Stimulated activated CD4-positive, alpha-beta T cell treated with anti-CD3 and anti-CD28 coated beads, Interleukin-15, amount 100 ng/mL, for 1 hour (primary cell): ENCODE measurements at places on chromosomes 4 and X.

GRCh38 chr4:100981447-100982204 lies 365.7 kb downstream of the PPP3CA start:
- DNase-seq: no peak

GRCh38 chr4:37641886-37642849 lies 44.0 kb downstream of the RELL1 start:
- no peak for DNase-seq

- no peak for DNase-seq
These were observed 55.8 kb upstream of the BCOR start for GRCh38 chrX:40153345-40154249.

DNA sequence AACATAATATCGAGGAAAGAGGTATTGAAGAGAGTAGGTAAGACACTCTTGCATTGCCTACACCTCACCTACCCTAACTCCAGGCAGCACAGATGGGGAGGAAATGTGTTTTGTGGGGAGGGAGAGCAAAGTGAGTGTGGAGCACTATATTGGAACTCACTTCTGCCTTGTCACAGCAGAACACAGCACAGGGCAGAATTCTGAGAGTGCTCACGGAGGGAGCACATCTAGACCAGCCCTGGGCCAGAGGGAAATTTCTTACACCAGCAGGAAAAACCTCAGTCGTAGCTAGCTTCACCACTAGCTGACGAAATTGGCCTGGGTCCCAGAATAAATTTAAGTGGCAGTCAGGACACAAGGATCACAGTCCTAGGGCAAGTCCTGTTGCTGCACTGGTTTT lies 517.3 kb downstream of the TMA16 start:
- no peak for DNase-seq

- no peak for DNase-seq
These were observed 25.6 kb downstream of the PNMA6E start for GRCh38 chrX:153375571-153375970.

GRCh38 chr4:81914623-81915022 lies 442.9 kb upstream of the RASGEF1B start:
- no peak for DNase-seq

DNA sequence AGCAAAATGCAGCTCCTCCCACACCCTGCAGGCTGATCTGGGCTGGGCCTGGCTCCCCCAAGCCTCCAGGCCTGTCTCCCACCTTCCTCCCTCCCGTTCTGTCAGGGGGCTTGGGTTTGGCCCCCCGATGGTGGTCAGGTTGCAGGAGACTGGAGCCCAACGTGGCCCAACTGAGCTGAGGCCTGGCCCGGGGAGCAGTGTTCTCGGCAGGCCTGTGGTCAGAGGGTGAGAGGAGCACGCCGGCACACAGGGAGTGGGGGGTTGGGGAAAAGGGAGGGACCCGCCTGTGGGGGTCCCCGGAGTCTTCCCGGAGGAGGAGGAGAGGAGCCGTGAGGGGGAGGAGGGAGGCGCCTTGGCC lies 43.2 kb upstream of the NKX1-1 start:
- no peak for DNase-seq

GRCh38 chrX:11434607-11435006 lies 141.4 kb downstream of the AMELX start:
- DNase-seq: no peak

DNA sequence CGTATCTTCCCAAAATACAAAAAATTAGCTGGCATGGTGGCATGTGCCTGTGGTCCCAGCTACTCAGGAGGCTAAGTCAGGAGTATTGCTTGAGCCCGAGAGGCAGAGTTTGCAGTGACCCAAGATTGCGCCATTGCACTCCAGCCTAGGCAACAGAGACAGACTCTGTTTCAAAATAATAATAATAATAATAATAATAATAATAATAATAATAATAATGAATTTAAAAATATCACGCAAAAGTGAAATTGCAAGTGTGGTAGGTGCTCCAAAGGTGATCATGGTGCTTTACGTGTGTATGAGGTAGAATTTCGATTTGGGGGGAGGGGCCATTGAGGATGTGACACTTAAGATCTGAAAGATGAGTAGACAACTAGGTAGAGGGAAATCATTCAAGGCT lies 4.9 kb upstream of the HPSE start:
- no peak for DNase-seq

- no peak for DNase-seq
These were observed 2.4 kb downstream of the ZMYM3 start for GRCh38 chrX:71251466-71251973.

DNA sequence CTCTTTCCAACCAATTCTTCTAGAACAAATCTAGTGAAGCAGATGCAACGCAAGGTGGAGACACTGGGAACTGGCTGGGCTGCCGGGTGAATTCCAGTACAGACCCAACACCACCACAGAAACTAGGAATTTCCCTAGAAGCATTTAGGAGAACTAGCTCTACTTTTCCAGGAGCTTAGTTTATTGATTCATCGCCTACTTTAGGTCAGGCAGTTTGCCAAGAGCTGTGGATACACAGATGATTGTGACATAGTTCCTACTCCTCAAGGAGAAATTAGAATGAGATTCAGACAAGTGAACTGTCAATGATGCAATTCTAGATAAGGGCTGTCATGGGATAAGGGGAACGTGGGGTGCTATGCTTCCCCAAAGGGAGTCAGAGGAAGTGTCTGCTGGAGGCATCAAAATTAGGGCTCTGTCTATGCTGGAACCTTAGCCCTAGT lies 350.0 kb downstream of the CAMK2D start:
- no peak for DNase-seq

- DNase-seq: no peak
These were observed 74.3 kb downstream of the NUDT10 start for GRCh38 chrX:51406688-51407519.

DNA sequence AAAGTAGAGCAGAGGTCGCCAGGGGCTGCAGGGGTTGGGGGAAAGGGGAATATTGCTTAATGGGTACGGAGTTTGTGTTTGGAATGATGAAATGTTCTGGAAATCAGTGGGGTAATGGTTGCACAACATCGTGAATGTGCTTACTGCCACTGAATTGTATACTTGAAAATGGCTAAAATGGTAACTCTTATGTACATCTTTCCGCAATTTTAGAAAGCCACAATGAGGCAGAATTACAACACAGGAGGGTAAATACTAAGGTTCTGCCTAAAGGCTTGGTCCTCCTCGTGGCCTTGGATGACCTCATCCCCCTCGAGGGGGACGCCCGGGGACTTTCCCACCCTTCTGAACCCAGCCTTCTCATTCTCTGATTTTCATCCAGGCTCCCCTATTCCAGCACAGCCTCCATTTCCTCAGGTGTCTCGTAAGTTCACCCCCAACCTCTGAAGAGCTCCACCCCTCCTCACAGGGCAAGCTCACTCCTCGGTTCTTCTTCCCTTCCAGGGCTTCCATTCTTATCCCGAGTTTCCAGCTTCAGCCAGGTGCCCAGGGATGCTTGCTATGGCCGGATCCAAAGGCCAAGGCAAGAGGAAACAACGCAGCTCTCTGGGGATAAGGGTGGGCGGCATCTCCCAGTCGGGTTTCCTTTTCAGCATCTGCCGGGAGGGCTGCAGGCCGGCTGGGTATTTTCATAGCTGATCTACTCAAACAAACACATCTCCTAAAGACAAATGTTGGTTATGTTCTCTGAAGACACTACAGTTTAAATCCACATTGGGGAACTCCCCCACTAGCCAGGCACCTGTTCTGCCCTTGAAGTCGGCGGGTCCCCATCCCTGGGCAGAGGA lies 71.3 kb upstream of the ACSL1 start:
- no peak for DNase-seq

DNA sequence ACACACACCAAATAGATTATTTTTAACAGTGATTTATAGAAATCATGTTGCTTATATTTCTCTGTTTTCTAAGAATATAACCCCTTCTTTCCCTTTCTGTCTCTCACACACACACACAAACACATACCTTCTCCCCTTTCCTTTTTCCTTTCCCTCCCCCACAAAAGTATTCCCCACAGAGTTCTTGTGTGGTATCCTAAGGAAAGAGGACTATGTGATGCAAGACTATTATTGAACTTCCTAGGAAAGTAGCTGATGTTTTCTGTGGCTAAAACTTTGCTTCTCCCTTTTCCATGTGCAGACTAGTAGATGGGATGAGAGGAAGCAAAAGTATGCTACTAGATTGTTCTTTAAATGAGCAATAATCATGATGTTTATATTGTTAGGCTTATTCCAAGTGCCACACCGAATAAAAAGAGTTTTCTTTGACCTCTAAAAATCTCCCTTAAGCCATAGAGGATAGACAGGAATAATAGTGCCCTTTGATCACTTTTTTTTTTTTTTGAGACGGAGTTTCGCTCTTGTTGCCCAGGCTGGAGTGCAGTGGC lies 38.7 kb downstream of the CPEB2 start:
- DNase-seq: no peak

- no peak for DNase-seq
These were observed 46.1 kb upstream of the VEGFC start for GRCh38 chr4:176838601-176839433.

DNA sequence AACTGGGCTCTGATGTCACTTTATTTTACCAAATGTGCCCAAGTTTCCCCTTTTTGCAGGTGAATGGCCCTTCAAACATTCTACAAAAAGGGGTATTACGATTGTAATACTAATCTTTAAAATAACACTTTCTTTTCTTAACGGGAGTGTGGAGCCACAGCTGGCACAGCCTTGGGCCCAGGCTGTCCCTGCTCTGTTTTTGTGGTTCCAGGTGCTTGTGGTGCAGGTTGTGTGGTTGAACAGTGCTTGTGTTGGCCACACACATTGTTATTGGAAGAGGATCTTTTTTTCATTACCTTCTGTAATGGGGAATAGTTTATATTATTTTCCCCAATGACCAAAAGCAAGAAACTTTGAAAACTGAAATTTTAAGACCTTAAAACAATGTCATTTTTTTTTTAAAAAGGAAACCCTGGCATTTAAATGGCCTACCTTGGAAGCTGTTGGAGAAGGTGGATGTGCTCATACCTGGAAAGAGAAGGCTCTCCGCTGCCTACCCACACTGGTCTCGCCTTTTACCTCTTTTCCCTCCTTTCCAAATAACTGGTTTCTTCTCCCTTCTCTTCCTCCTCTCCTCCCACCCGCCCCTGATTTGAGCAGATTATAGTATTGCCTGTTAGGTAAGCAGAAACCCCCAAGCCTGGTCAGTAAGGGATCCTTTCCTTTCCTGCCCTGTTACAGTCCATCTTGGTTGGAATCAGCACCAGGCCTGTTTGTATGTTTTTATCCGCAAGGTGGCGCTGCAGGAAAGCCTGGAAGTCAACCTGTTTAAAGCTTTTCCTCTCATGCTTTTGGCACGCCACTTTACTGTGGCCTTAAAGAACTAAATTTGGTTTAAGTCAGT lies 28.6 kb downstream of the HADH start:
- peak; percentile 68 for DNase-seq

DNA sequence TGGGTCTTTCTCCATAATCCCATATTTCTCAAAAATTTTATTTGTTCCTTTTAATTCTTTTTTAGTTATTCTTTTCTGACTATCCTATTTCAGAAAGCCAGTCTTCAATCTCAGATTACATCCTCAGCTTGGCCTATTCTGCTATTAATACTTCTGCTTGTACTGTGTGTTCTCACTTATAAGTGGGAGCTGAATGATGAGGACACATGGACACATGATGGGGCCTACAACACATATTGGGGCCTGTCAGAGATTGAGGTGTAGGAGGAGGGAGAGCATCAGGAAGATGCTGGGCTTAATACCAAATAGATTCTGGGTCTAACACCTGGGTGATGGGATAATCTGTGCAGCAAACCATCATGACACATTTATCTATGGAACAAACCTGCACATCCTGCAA lies 82.3 kb downstream of the MAGEE1 start:
- no peak for DNase-seq

- DNase-seq: no peak
These were observed 884.5 kb upstream of the EPHA5 start for GRCh38 chr4:66554826-66555225.

- no peak for DNase-seq
These were observed 2.7 kb upstream of the GRIA3 start for GRCh38 chrX:123181233-123181914.

DNA sequence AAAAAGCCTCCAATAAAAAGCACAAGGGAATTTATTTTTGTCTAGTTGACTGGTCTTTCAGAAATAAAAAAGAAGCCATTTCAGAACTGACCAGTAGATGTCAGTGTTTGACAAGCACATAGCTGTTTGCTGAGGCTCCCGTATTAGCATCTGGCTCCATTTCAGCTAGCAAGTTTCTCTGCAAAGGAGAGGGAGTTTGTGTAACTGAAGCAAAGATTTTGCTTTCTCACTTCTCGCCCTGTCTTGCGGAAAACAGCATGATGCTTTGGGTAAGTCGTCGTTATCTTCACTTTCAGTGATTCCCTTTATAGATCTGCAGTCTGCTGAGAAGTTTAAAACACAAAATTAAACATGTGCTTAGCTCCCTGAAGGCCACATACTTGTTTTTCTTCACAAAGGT lies 85.5 kb downstream of the CT47B1 start:
- no peak for DNase-seq

DNA sequence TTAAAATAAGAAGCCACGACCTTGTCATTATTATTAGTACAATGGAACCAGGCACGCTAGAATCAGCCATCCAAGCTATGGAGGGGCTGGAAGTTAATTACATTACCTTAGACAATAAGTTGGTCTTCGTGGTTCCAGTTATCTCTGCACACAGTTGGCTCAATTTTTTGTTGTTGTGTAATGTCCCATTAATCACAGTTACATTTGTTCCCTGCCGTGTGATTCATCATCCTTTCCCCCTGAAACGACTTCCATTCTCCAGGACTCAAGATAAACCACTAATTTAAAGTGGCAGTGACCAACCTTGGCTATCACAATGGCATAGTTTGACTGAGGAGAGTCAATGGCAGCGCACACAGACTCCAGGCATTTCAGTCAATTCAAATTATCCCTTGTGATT lies 905.0 kb downstream of the RAB28 start:
- no peak for DNase-seq

DNA sequence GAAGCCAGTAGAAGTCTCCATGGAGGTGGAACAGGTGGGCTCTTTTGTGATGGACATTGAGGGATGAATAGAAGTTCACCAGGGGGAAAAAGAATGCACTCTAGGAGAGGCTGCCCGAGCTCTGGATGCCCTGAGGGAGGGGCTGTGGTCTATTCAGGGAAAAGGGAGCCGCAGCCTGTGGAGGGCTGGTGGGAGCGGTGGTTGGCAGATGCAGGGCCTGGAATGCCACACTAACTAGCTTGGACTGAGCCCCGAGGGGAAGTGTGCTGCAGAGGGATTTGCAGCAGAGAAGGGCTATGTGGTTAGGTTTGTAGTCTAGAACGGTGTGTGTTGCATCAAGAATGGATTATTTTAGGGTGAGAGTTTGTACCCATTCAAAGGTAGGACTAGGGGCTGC lies 29.5 kb upstream of the PSAPL1 start:
- DNase-seq: no peak

DNA sequence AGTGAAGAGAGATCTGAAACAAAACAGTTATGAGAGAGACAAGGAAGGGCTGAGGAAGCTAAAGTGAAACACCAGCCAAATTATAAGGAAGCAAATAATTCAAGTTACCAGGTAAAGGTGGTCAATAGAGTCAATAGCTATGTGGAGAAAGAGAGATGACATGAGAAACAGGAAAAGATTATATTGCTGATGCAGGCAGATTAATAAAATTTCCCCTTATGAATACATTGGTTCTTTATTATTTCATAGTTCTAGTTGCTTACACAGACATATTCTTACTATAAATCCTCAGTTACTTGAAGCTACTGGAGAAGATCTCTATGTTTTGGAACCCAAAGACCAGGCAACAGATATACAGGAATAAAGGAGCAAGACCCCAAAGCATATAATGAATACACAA lies 273.7 kb upstream of the CTSO start:
- DNase-seq: no peak

- DNase-seq: no peak
These were observed 48.8 kb downstream of the RBPJ start for GRCh38 chr4:26369581-26369980.

- DNase-seq: no peak
These were observed 413.6 kb downstream of the AFF2 start for GRCh38 chrX:148913971-148914370.
